ENCODE measurements at places on chromosomes 5 and 9.

DNA sequence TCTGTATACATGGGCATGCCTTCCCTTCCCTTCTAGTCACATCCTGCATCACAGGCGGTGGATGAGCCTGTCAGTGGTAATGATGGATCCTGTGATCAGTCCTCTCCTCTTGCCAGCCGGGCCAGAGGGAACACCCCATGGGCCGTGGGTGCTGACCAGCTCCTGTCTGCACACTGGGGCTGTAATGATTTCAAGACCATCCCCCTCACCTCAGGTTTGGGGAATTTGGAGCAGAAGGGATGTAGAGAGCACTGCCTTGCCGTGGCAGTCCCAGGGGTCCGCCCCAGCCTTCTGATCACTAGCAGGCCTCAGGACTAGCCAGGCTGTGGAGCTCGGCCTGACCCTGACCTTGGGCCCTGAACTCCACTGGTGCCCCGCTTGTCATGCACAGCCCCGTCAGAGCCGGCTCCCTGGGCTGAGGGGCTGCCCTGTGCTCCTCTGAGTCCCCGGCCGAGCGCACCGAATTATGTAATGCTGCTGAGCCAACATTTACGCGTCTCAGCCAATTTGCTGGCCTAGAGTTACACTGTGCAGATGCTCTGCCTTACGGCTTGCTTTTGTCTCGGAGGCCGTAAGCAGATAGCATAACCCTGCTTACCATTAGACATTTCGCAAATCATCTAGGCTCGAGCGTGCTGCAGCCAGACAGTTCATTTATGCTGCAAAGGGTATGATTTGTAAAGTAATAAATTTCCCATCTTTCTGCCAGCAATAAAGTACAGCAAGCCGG lies 155.3 kb downstream of the MACROH2A1 start:
- DNase-seq = no peak

DNA sequence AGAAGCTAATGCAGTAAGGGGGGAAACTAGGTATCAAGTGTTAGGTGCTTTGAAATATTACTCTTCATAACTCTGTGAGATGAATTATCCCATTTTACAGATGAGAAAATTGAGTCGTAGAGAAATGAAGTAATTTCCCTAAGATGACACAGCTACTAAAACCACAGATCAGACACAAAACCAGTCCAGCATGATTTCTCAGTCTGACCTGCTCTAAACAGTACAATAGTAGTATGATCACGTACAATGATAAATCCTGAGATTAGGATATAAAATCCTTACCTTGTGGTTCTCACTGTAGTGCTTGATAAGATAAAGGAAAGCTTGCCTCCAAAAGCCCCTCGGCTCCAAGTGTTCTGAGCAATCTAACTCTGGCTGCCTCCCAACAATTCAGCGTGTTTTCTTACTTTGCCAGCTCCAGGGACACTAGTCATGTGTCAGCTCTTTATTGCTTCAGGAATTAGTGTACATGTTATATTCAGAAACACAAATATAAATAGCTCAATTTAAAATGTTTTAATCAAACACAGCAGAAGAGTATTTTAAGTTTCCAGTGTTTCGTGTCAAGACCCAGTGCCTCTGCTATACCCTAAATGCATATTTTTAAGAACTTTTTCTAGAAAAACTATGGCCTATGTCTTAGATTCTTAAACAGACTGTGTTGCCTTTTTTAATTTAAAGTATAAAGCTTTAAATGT lies 243.6 kb downstream of the DENND1A start:
- DNase-seq = peak; percentile 39

- DNase-seq = no peak
Observed at GRCh38 chr5:146179696-146180095, 2.8 kb downstream of the LARS1 start.

- DNase-seq = no peak
Observed at GRCh38 chr5:67020096-67020615, 176.4 kb downstream of the CD180 start.

DNA sequence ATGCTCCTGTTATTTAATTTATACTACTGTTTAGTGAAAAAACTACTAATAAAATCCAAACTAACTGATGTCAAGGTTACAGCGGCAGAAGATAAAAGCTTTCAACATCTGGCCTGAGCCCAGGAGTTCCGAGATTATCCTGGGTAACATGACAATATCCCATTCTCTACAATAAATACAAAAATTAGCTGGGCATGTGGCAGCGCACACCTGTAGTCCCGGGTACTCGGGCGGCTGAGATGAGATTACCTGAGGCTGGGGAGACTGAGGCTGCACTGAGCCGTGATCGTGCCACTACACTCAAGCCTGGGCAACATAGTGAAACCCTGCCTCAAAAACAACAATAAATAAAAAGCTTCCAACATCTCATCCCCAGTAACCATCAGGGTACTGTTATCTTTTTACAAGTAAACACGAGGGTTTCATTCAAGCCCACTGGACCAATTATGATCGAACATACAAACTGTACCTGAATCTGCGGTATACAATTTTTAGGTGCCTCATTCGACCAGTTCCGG lies 1.3 kb downstream of the RPL37 start:
- no peak for DNase-seq

Data from MCF 10A (cell line).